ENCODE measurements at places on chromosomes 5 and 9.

DNA sequence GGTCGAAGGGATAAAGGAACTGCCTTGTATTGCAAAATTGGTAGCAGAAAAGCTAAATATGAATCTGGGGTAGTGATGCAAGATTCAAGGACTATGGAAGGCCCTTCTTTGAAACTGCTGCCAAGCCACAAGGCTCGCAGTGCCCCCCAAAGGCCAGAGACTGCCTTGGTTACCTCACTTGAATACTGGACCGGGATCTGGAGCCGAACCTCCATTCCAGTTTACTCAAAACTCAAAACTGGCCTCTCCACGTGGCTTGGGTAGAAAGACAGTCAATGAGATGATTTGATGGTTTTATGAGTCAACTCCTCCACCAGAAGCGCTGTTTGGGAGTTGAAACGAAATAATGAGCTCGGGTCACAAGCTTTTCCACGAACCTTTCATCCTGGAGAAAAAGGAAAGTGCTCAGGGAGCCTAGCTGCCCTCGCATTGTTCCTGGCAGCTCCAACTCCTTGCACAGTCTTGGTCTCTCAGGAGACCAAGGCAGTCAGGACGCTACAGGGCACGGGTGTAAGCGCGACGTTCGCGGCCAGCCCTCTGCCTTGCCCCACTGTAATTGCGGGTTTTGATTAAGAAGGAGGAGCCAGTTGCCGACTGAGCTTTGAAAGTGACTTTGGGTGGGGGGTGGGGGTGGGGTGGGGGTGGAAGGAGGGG lies 2.8 kb downstream of the ST8SIA4 start:
- DNase-seq: no peak

DNA sequence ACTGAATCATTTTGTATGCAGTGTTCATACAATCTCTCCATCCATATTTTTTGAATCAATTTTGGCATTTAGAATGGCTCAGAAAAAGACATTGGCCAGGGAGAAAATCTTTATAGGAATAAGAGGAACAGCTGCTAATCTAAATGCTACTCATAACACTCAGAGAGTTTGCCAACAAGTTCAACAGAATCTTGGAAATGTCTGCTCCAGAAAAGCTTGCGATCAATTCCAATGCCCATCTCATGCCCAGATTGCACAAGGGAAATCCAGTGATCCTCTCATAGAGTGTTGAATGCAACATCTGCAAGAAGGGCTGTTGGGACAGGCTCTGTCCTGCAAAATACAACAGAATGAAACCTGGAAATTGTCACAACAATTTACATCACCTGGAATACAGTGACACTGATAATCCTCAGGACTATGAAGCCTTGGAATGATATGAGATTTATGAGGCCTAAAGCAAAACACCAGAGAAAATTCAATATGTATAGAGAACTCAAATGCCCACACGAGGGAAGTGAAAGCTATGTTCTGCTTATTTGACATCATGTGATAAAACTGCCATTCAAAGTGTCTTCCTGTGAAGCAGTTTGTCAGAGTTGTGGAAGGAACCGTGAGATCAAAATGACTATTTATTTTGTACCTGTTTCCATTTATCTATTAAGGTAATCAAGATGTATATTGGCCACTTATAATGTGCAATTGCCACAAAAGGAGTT lies 190.1 kb downstream of the PARP8 start:
- no peak for DNase-seq

- DNase-seq: no peak
These were observed 13.0 kb downstream of the LMAN2 start for GRCh38 chr5:177338251-177339106.

DNA sequence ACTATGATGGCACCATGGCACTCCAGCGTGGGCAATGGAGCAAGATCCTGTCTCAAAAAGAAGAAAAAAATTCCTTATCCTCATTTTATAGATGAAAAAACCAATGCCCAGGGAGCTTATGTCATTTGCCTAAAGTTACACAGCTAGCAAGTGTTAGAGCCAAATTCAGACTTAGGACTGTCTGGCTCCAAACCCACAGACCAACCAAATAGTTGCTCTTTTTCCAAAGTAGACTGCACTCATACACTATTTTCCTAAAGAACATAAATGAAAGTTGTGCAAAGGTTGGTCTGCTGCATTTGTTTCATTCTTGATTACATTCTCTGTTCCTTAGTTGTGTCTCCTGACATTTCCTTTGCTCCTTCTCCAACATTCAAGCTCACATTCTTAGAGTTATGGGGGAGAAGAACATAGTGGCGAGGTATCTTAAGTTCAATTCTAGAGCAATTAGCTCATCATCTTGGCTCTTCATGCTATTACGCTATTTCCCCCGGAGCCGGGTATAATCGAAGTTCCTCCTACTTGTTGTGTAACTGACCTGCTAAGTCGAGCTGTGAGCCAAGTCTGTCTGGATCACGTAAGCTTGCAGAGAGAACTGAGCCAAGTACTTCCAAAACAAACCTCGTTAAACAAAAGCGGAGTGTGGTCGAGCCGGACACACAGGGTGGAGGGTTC lies 138.3 kb downstream of the RFK start:
- DNase-seq: no peak

GRCh38 chr9:124284940-124285441 lies 27.2 kb downstream of the NEK6 start:
- DNase-seq: peak; percentile 27

- peak; percentile 32 for DNase-seq
These were observed 87.0 kb downstream of the ZNF618 start for GRCh38 chr9:113963017-113963620.

DNA sequence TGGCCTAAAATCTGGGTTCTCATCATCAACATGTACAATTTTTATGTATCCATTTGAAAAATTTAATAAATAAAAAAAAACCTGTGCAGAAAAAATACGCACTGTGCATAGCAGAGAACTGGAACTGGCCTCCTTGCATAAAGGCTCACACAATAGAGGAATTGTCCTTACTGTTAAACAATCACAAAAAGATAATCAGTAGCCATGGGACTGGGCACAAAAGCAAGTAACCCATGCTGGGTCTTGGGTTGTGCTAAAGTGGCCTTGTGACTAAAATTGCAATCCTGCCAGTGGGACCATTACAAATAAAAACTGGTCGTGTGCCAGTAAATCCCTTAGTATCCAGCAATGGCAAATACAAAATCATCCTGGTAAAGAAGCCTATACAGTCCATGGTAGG lies 1646.6 kb downstream of the MAT2B start:
- DNase-seq: no peak

- DNase-seq: no peak
These were observed 55.7 kb upstream of the SAP30L start for GRCh38 chr5:154390096-154390495.

DNA sequence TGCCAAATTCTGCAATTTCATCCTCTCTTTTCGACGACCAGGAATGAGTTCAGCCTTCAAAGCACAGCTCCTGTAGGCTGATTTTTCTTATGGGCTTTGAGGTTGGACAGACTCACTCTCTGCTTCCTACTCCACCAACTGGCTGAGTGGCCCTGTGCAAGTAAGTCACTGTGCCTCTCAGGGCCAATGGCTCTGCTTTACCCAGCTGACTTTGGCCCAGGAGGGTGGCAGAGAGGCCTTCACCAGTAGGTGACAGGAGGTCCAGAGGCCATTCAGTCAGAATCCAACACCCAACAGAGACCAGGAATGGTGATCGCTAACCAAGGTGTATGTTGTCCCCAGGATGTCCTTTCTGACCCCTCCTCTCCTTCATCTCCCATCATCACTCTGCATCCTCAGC lies 49.5 kb upstream of the ALDH1B1 start:
- no peak for DNase-seq

DNA sequence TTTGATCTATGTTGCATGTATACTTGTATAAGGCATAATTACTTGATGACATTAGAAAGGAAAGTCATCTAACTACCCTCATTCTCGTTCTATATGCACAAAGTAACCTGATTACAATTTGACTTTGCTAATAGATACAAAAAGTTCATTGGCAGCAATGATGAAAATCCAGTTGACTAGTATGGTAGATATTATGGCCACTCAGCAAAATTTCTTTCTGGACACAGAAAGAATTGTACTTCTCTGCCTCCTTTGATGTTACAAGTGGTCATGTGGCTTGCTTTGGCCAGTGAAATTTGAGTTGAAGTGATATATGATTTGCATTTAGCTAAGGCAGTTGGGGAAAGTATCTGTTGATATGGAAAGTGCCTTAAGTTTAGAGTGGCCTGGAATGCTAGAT lies 723.7 kb upstream of the ARRDC3 start:
- no peak for DNase-seq

DNA sequence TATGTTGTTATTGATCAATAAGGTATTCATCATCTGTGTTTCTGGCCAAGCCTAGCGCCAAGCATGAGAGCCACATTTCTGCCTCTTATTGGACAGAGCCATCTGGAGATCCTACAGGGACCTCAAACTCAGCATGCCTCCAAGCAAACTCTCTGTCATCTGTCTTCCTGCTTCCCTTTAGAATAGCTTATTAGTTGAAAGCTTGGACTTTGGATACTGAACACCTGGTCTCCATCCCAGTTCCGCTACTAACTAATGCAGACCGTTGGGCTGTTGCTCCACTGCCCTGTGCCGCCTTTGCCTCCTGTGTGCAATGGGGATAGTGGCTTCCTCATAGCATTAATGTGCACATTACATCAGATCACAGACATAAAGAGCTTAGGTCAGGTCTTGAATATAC lies 65.5 kb downstream of the MAP1B start:
- DNase-seq: peak; percentile 63

DNA sequence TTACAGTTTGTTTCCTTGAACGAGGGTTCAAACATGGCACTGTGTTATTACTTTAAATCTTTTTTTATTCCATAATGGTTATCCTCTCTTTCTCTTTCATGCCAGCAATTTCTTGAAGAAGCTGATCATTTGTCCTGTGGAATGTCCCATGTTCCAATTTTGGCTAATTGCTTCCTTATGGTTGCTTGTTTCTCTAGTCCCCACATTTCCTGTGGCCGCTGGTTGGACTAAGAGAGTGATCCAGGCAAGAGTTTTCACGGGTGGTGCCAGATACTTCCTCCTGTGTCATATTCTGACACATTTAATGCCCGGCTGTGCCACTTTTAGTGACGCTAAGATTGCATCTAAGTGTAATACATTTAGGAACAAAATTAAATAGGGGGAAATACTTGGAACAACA lies 83.8 kb upstream of the FAM169A start:
- peak; percentile 88 for DNase-seq

GRCh38 chr5:8634219-8634618 lies 765.3 kb downstream of the MTRR start:
- DNase-seq: no peak

DNA sequence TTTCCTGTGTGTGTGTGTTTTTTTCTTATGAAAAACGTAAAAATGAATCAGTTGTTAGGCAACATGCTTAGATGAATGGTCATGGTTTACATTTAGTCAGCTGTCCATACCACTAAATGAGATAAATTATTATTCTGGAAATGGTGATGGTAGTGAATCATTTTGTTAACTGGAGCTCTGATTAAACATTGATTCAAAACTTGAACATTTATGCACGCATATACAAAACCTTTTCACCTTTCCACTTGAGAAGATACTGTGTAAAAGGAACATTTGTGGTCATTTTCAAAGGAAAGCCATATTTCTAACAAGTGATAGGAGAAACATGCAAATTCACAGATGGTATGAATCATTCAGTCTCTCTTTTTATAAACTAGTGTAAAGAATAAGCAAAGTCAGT lies 162.0 kb downstream of the SLC25A46 start:
- DNase-seq: no peak

GRCh38 chr5:128216860-128217531 lies 133.4 kb downstream of the SLC12A2 start:
- DNase-seq: peak; percentile 14

DNA sequence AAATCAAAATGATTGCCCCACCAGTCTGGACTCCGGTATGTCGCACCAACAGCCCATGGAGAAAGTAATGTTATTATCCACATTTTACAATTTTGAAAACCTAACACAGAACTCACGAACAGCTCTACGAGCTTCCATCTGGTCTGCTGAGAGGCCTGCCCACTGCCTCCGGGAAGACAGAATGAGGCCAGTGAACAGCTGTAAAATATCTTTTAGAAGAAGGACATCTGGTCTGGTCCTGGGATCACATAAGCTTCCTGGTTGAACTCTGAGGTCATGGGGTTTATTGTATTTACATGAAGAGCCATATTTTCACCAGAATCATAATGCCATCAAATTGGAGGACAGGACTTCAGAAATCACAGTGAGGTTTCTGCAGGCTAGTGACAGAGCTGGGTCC lies 89.0 kb downstream of the FRMD3 start:
- no peak for DNase-seq

DNA sequence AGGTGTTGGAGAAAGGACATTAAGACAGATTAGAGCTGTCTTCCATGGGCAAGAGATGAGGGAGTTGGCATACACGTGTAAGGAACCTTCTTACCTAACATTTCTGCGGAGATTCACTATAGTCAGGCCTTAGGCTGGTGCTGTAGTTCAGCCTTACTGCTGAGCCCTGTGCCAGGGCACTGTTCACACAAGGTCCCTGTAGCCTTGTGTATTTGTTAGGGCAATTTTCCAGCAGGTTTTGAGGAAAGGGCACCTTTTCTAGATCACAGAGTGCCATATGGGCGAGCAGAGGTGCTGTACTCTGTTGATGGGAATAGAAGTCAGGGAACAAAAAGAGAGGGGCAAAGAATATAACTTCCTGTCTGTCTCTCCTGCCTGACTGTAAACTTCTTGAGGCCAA lies 15.6 kb downstream of the PALM2AKAP2 start:
- no peak for DNase-seq

DNA sequence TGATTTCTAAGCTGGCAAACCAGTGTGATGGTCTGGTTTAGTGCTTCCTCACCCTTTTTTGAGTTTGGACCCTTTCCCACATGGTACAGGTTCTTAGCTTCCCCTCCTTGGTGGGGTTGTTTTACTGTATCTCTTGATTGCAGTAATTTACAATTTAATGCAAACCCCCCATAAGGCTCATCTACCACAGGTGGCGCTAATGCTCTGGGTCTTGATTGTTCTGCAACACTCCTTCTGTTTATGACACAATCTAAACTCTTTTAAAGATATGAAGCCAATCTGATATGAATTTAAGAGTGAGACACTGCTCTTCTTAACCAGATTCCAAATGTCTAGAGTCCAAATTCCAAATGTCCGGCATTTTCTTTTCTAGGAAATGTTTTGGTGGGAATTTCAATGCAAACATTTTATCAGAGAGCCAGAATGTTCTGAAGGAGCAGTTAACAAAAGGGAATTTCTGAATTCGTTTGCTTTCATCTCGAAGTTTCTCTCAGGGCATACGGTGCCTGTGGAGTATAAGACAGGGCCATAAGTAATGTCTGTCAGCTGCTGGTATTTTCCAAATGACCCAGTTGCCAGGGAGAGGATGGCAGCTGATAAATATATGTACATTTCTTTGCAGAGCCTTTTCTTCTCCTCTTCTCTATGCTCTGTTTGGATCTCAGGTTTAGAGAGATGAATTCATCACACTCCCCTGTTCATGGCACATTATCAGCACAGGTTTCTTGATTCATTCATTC lies 246.8 kb downstream of the ARHGAP26 start:
- no peak for DNase-seq

DNA sequence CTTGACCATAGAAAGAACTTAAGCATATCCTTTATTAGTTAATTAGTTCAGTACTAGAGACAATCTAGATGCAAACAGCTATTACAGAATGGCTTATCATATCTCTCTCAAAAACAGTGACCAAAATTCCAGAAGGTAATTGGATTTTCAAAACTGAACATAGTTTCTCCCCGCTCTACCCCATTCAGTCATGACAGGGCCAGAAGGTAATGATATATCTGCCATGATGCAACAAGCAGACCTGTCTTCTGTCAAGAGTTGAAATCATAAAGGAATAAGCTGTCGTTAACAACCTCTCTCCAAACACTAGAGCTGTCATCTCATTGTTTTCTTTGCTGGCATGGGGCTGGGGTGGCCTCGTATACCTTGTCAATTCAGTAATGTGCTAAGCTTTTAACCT lies 200.5 kb upstream of the POU5F2 start:
- DNase-seq: no peak

Data from cerebellar cortex (tissue), 1 donor.